Naive thymus-derived CD8-positive, alpha-beta T cell (primary cell): ENCODE measurements at places on chromosomes 1 and 21.

GRCh38 chr1:23657659-23658275, 33.8 kb upstream of the RPL11 start:
- peak; percentile 25 for DNase-seq

DNA sequence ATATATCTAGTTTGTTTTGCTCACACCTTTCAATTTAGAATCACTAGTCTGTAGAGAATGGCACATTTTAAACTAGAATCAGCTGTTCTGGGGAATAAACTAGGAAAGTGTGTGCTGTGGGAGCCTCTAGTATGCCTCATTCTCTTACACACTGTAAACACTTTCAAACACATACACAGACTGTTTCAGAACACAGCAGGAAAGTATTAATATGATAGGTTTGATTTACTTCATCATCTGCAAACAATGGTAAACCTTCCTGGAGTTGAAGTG, 67.1 kb upstream of the ABCG1 start:
- DNase-seq, result no peak

DNA sequence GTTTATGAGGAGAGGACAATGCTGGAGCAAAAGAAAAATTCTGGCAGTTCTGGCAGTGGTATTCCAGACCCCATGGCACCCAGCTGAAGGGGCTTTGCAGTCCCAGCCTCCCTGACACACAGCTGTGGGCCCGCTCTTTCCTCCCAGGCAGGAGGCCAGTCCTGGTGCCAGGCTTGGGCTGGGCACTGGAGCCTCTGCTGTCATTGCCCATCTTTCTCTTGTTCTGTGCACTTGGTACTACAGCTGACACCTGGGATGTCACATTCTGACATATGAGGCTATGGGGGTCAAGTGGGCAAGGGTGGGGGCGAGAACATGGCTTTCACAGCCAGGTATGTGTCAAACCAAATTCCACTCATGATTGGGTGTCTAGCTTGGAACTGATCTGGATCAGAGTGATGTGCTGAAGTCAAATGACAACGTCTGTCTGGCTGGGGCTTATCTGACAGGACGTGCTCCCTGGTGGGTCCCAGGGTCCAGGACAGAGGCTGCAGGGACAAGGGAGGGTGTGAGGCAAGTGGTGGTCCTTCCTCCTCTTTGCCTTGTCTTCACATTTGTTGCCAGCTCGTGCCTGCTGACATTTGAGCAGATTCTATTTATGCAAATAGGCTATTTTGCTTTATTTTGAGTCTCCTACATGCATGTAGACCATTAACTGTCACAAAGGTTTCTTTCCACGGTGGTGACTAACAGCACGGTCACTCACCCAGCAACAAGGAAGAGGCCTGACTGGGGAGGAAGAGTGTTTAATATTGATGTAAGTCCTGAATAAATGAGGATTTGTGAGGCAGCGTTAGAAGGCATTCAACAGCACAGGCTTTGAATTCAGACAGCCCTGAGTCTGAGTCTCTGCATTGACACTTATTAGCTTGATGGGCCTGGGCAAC, 336.3 kb downstream of the PBX1 start:
- DNase-seq, result no peak

DNA sequence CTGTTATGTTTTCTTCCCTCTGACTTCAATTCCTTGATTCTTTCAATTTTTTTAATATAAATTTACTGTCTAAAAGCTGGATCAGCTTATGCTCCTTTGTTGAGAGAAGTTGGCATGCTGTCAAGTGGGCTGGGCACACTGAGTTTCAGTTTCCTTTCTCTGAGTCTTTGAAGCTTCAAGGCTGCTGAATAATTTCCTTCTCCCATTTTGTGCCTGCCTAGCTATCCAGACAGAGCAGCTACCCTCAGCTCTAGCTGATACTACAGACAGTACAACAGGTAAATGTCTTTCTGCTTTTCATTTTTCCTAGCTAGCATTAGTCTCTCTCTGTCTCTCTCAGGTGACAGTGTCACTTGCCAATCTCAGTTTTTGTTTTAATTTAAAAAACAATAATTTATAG, at the start of gene IFI44:
Gene IFI44 (plus strand): TSS at position 204 of the 400 bp plus-strand sequence. CDS start 365 bp downstream, outside the sequence.
- peak; percentile 66 for DNase-seq

DNA sequence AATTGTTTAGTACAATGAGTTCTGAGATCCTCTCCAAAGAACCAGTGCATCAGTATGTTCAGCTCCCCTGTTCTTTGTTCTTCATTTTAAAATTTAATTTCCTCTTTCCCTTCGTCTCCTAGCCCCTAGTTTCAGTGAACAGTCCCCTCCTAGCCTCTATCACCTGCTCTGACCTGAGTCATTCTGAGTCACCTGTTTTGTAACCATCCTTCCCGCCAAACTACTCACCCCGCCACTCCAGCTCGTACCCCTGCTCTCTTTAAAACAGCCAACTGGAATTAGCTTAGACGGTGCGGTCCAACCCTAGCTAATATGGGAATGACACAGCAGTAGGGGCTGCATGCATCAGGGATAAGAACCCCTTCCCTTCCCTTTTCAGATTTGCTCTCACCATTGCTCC, 16.8 kb upstream of the ERVH48-1 start:
- DNase-seq, result no peak

DNA sequence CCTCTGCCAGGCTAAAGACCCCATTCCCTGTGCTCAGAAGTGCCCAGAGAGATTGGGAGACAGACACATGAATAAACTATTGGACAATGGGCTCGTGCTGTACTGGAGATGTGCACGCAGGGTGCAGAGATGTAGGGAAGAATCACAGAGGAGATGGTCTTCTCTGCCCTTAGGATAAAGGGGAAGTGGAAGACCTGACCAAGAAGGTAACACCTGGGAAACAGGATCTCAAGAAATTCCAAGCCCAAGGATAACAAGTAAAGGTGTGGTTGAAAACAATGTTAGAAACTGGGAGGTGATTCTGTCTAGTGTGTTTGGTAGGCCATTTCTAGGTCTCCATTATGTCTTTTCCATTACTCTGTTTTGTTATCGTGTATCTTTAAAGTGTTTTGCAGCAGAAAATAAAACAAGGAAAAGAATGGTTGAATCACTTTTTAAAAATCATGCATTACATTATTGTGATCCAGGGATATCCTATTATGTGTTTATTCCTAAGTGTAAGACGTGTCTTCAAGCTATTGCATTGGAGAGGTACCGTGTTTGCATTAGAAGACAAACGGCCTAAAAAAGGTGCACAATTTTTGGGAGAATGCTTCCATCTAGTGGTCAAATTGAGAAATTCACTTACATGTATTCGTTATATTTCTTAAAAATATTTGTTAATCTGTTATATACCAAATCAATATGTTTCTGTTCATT, 40.8 kb upstream of the KCTD3 start:
- no peak for DNase-seq
